Type B pancreatic cell (in vitro differentiated cells): ENCODE measurements at places on chromosomes 1 and 21. TPM values are rescaled to one million over a fixed set of nuclear protein-coding genes. Genes with fewer than 3 reads are reported as not detected.

GRCh38 chr1:113763661-113764060 lies 4.4 kb upstream of the PHTF1 start:
- DNase-seq: no peak

The RGS1 gene
- 1.1 and 1.2 TPM in 2 replicates for total RNA-seq

DNA sequence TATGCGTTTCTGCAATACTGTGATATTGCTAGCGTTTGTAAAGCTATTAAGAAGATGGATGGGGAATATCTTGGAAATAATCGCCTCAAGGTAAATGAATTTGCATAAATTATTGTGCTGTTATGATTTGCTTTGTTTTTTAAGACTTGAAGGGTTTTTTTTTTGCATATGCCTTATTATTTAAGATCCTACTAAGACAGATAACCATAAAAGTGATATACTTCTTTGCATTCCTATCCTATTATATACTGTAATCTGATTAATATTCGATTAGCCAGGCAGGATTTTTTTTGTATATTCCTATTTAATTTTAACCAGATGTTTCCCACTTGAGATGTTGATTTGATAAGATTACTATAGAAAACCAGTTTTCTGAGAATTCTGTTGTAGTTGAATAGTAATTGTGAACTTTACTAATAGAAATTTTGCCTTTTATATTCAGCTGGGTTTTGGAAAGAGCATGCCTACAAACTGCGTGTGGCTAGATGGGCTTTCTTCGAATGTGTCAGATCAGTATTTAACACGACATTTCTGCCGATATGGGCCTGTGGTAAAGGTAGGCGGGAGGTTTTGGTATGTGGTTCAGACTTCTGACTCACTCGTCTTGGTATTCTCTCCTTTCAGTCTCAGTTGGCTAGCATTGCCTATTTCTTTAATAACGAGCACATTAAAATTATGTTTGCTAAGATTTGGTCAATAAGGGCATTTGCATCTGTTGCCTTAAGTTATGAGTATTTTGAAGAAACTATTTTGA lies 56.8 kb downstream of the ZBTB17 start:
- DNase-seq: no peak

GRCh38 chr1:210438928-210439841 lies 110.5 kb downstream of the HHAT start:
- DNase-seq: no peak

The GCSAML gene
- not detected in 2 replicates for total RNA-seq

The HNRNPCL4 gene
- total RNA-seq: not detected in 2 replicates

The PPFIA4 gene
- 0.71 and 4.9 TPM in 2 replicates for total RNA-seq

The DNAI4 gene
- total RNA-seq: 7.6 and 20.1 TPM in 2 replicates

The CDC20 gene
- total RNA-seq: 33.9 and 114 TPM in 2 replicates

GRCh38 chr1:232018231-232019025 lies 391.8 kb downstream of the DISC1 start:
- DNase-seq: no peak

DNA sequence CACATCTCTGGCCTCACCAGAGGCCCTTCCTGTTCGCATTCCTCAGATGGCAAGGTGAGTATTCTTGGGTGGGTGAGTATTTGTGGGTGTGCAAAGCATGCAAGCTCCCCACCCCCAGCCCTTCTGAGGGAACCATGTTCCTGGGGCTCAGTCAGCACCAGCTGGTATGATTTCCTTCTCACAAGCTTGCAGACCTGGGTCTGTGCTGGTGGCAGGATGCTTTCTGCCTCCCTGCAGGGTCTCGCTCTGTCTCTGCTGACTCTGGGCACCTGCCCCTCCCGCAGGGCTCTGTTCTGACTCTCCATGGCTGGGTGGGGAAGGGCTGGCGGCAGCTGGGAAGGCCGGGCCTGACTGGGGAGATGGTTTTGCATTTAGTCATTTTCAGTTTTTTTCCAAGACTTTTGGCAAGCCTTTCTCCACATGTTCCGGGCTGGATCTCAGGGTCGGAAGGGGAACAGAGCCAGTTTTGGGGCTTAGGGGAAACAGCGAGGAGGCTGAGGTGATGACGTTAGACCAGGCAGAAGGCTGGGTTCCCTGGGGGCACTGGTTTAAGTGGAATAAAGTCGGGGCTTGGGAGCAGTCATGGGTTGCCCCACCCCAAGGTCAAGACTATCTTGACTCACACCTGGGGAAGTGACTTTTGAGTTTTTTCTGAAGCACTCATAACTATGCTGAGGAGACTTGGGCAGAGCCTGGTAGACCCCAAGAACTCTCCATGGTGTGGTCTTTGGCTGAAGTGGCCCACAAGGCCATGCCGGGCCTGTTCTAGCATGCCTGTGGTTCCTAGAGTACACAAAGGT lies 6.2 kb downstream of the RASSF5 start:
- DNase-seq: no peak
